IMR-90 (cell line): ENCODE measurements at places on chromosomes 1 and 21. TPM values are rescaled to one million over a fixed set of nuclear protein-coding genes. Genes with fewer than 3 reads are reported as not detected.

DNA sequence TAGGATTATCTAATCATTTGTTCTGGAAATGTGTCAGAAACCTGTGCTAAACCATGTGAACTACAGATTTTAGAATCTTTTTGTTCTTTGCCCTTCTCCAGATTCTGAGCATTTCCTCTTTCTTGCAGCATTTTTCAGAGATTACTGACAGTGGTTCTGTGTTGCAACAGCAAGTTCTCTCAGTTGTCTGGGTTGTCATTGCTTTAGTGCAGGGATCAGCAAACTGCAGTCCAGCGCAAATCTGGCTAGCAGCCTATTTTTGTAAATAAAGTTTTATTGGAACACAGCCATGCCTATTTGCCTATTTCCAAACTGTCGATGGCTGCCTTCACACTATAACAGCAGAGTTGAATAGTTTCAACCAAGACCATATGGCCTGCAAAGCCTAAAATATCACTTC is 66.3 kb upstream of the LRRC8D start:
- peak; percentile 63 for DNase-seq
- H3K4me3 ChIP-seq, result no peak overlapping the region
- H3K27me3 ChIP-seq, result no peaks in the 10 kb centered on the region
- H3K36me3 ChIP-seq, result no peaks in the 10 kb centered on the region

GRCh38 chr1:169259816-169260215 is 107.8 kb downstream of the NME7 start:
- H3K27me3 ChIP-seq, result no peaks in the 10 kb centered on the region
- no peak overlapping the region for H3K4me3 ChIP-seq
- no peaks in the 10 kb centered on the region for H3K36me3 ChIP-seq
- H3K4me1 ChIP-seq, result no peaks in the 10 kb centered on the region
- no peak for DNase-seq

GRCh38 chr1:173222149-173223030 is 15.3 kb upstream of the TNFSF4 start:
- H3K36me3 ChIP-seq, result no peaks in the 10 kb centered on the region
- no peak overlapping the region for H3K4me3 ChIP-seq
- no peak overlapping the region for H3K27ac ChIP-seq

DNA sequence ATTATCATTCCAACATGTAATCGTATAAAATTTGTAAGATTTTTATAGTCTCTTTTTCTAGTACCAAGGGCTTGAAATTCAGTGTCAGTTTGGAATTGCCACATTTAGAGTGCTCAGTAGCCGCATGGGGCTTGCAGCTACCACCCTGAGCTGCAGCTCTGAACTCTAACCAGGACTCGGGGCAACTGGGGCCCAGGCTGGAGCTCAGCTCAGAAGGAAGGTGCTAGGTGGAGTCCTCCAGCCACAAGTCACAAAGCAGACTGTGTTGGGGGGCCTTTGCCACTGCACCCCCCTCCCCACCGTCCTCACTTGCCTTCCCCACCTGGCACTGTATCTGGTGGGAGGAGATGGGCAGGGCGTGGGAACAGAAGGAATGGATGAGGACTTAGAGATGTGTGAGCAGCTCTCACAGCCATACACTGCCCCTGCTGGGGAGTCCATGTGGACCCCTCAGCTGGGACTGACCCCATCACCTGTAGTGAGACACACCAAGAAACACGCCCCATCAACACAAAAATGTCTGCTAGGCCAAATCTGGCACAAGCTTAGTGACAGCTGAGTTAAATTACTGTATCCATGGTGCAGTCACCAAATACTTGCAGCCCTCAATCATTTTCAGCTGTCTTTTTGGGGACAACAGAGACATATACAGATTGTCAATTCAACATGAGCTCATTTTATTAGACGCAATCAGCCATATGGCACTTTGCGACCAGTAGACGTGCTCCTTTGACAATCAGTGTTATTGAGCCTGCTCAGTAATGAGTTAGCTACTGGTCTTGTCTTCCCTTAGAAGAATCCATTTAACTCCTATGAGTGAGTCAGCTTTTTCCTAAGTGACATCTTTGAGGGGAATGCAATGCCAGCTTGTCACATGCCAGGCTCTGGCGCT is 241.7 kb upstream of the RAB4A start:
- no peak for DNase-seq
- no peak overlapping the region for H3K4me3 ChIP-seq
- peaks cover 11% of the 10 kb centered on the region; the same call in 1 of the 2 replicates for H3K4me1 ChIP-seq
- no peaks in the 10 kb centered on the region for H3K36me3 ChIP-seq

- H3K27ac ChIP-seq, result no peak overlapping the region
Observed at GRCh38 chr1:12051361-12051760, 11.7 kb upstream of the TNFRSF8 start.

DNA sequence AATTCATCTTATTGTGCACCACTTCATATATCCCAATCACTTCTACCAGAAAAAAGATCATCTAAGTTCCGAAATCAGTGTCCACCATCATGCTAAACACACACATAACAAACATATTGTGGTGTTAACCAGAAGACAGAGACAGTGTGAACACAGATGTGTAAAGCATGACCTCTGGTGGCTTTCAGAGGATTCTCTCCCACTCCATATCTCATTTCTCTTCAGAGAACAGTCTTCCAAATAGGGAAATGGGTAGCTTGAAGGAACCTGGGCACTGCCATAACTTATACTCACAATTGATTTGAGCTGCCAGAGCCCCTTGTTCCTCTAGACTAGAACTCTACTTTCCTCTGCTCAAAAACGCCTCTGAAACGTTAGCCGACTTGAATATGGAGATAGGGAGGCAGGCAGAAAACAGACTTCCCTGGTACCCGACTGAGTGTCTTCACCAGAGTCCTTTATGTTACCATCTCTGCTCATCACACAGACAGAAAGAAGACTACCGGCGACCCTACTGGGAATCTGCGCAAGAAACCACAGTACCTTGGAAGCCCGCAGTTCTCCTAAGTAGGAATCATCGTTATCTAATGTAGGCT is 1.8 kb upstream of the ELAPOR1 start:
- H3K36me3 ChIP-seq, result no peaks in the 10 kb centered on the region
- H3K4me1 ChIP-seq, result peaks cover 2% of the 10 kb centered on the region; the same call in 1 of the 2 replicates
- H3K4me3 ChIP-seq, result no peak overlapping the region

- peak; percentile 49 for DNase-seq
- no peaks in the 10 kb centered on the region for H3K36me3 ChIP-seq
- 0 out of 2 replicates have a peak, but pooled peaks cover 2% of the 10 kb centered on the region for H3K4me1 ChIP-seq
- H3K4me3 ChIP-seq, result no peak overlapping the region
Observed at GRCh38 chr1:185074307-185074706, 28.9 kb downstream of the RNF2 start.

DNA sequence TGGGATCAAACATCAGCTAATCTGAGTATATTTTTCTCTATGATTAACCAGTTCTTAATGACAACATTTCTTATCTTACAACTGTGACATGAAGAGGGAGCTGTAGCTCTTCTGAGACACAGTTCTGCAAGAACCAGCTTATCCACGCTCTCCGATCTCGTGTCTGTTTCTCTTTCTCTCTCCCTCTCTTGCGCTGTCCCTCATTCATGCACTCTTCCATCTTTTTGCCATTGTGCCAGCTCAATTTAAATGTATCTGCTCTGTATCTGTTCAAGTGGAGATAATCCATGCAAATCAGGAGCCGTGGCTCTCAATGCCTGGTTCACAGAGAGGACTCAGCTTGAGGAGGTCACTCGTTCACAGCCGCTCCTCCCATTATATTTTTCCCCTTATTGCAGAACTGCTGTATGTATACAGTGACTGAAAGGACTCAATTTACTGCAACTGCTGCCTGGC is 494.7 kb upstream of the ADGRL2 start:
- no peaks in the 10 kb centered on the region for H3K4me1 ChIP-seq
- H3K27ac ChIP-seq, result no peak overlapping the region
- H3K36me3 ChIP-seq, result no peaks in the 10 kb centered on the region
- H3K4me3 ChIP-seq, result peak overlapping the region; percentile 80
- DNase-seq, result peak; percentile 54

DNA sequence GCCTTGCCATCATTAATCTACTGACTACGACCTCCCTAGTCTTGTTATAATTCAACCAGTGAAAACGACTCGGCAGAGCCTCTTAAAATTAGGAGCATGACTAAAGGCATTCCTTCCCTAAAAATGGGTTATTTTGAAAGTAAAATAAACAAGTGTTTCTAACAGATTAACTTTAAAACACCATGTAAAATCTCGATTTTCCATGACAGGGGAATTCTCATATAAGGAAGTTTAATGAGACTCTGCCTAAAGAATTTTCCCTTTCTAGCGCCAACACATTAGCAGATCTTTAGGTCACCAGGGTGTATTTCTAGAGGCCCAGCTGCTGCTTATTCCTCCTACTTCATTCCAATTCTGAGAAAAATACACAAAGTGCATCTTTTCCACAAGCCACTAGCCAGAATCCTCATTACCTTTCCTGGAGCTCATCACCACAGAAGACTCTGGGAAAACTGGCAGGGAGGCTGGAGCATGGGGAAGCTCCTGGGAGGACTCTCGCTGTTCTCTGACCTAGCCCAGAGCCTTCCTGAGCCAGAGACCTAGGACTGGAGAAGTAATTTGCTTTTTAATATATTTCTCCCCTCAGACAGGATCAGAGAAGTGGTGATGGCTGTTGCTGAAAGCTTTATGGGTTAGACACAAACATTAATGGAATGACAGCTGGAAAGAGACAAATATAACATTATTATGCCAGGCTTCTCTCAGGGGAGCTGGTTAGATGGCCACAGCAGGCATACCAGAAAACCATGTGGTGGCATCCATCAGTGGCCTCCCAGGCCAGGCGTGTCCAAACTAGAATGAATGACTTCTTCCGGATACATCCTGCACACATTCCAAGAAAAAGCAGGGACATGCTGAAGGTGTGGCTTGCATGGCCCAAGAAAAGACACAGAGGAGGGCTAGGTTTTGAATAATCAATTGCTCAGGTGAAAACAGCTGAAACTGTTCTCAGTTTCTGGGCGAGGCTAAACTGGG is 63.6 kb upstream of the CTTNBP2NL start:
- no peak for DNase-seq
- no peak overlapping the region for H3K4me3 ChIP-seq
- no peak overlapping the region for H3K27ac ChIP-seq
- no peaks in the 10 kb centered on the region for H3K36me3 ChIP-seq

- H3K4me3 ChIP-seq, result no peak overlapping the region
- H3K27me3 ChIP-seq, result peaks cover 25% of the 10 kb centered on the region
- no peaks in the 10 kb centered on the region for H3K4me1 ChIP-seq
- DNase-seq, result peak; percentile 92
- H3K36me3 ChIP-seq, result no peaks in the 10 kb centered on the region
- no peak overlapping the region for H3K27ac ChIP-seq
Observed at GRCh38 chr1:17239420-17239819, 9.5 kb upstream of the PADI3 start.

- H3K4me3 ChIP-seq, result no peak overlapping the region
- no peak overlapping the region for H3K27ac ChIP-seq
- DNase-seq, result no peak
- no peaks in the 10 kb centered on the region for H3K36me3 ChIP-seq
- H3K4me1 ChIP-seq, result peaks cover 3% of the 10 kb centered on the region; the same call in 1 of the 2 replicates
Observed at GRCh38 chr1:62433861-62434617, 2.8 kb upstream of the USP1 start.

DNA sequence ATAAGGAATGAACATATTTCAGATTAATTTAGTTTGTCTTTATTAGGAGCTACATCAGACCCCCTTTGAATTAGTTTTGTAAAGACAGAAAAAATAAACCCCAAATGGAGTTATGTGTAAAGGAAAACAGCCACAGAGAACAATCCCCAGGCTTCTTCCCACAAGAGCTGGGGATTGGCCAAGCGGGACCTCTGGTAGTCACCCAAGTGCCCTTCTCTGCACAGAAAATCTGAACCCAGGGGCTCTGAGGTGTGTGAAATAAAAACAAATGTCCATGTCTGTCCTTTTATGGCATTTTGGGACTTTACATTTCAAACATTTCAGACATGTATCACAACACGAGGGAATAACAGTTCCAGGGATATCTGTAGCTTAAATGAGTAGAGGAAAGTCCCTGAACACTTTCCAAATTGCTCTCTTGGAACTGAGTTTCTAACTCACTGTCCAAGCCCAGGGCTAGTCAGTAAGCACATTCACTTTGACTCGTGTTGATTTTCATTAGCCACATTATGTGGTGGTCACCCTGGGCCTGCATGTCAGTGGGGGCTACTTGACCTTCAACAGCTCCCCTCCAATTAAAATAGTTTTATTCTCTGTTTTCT is 22.5 kb downstream of the DPT start:
- H3K4me3 ChIP-seq, result no peak overlapping the region
- H3K27me3 ChIP-seq, result no peaks in the 10 kb centered on the region
- DNase-seq, result no peak
- no peak overlapping the region for H3K27ac ChIP-seq
- H3K4me1 ChIP-seq, result no peaks in the 10 kb centered on the region
- no peaks in the 10 kb centered on the region for H3K36me3 ChIP-seq

DNA sequence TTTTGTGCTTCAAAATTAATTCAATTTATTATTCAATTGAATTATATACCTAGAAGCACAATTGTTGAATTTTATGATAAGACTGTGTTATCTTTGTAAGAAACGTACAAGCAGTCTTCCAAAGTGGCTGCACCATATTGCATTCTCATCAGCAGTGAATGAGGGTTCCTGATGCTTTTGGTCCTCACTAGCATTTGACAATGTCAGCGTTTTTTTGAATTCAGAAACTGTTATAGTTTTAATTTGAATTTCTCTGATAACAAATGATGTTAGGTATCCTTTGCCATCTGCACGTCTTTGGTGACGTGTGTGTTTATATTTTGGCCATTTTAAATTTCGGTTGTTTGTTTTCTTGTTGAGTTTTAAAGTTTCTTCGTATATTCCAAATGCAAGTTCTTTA is 553.0 kb upstream of the ZP4 start:
- no peak overlapping the region for H3K4me3 ChIP-seq
- no peaks in the 10 kb centered on the region for H3K27me3 ChIP-seq
- no peak for DNase-seq
- no peaks in the 10 kb centered on the region for H3K36me3 ChIP-seq

DNA sequence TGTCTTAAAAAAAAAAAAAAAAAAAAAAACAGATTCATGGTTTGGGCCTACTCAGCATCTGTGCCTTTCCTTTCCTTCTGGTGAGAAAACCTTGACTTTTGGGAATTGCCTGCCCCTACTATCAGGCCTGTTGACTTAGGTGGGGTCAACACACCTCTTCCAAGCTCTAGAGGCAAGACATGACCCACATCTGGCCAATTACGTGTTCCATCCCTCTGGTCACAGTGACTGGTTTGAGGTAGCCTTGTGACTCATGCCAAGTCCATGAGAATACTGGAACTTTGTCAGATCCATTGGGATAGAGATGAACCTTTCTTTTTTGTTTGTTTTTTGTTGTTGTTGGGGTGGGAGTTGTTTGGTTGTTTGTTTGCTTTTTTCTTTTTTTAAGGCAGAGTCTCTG is 37.3 kb upstream of the KHDRBS1 start:
- DNase-seq, result peak; percentile 51
- H3K4me1 ChIP-seq, result peaks cover 6% of the 10 kb centered on the region
- H3K27me3 ChIP-seq, result peaks cover 6% of the 10 kb centered on the region
- H3K4me3 ChIP-seq, result no peak overlapping the region
- no peak overlapping the region for H3K27ac ChIP-seq
- no peaks in the 10 kb centered on the region for H3K36me3 ChIP-seq

GRCh38 chr1:192303029-192303428 is 13.8 kb upstream of the RGS21 start:
- H3K27me3 ChIP-seq, result no peaks in the 10 kb centered on the region
- H3K36me3 ChIP-seq, result no peaks in the 10 kb centered on the region
- H3K27ac ChIP-seq, result no peak overlapping the region
- peaks cover 3% of the 10 kb centered on the region for H3K4me1 ChIP-seq
- no peak overlapping the region for H3K4me3 ChIP-seq

Gene CNR2
- polyA plus RNA-seq, result not detected in 2 replicates

Gene CD1E
- polyA plus RNA-seq, result not detected in 2 replicates

Gene PPIAL4G
- polyA plus RNA-seq, result not detected in 2 replicates

Gene GABRD
- polyA plus RNA-seq, result not detected in 2 replicates
